AG04450 (cell line): ENCODE measurements at places on chromosomes 16 and 17.
A peak's percentile ranks its signal among the peaks of the same experiment; 100 is the strongest.

DNA sequence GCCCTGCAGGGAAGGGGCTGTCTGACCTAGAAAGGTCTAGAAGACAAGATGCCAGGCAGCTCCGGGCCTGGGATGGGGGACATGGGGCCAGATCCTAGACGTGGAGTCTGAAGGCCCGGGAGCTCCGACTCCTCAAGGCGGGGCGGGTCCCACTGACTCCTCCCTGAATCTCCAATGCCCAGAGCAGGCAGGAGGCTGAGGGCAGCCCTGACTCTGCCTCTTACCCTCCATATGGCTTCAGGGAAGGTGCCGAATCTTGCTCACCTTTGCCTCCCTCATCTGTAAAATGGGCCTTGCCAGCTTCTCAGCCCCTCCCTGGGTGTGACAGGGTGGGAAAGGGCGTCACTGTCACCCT, 14.8 kb downstream of the VASN start:
- no peak for DNase-seq

- DNase-seq, result no peak
Measured at GRCh38 chr16:88306411-88306810, 76.3 kb upstream of the ZNF469 start.

GRCh38 chr17:33385133-33385532, 92.0 kb upstream of the ASIC2 start:
- DNase-seq, result no peak

DNA sequence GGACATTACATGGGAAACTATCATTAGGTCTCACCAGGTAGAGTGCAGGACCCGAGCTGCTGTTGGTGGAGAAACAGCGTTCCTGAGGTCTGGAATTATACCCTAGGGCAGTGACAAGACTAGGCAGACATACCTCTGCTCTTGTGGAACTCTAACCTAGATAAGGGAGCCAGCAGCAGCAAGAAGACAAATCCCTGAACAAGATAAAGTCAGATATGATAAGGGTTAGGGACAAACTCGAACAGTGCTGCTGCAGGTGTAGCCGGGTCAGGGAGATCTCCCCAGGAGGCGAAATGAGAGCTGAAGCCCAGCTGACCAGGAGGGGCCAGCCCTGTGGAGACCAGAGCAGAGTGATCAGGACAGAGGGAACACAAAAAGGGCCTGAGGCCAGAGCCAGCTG, 34.7 kb downstream of the ARSG start:
- no peak for DNase-seq

- DNase-seq, result no peak
Measured at GRCh38 chr16:57446531-57447185, 527 bp downstream of the CIAPIN1 start.

- no peak for DNase-seq
Measured at GRCh38 chr16:29009050-29009837, 24.4 kb downstream of the LAT start.

- DNase-seq, result no peak
Measured at GRCh38 chr17:8896087-8896486, 28.6 kb upstream of the PIK3R6 start.

DNA sequence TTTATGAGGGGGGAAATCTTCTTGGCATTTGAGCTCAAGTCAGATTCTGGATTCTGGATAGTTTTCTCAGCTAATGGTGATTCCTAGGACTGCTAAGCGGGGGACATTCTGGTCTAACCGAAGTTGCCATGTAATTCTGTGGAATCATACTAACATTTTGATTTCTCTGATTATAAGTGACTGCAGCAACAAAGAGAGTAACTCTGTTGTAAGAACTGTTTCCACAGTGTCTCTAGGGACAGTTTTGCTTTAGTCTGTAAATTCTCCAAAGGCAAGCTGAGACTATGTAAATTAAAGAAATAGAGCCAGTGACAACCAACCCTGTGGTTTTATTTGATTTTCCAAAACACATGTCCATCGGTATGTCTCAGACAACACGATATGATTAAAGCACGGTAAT, 286.2 kb downstream of the IRX3 start:
- DNase-seq, result no peak

GRCh38 chr17:66416207-66416940, 114.0 kb downstream of the PRKCA start:
- no peak for DNase-seq

DNA sequence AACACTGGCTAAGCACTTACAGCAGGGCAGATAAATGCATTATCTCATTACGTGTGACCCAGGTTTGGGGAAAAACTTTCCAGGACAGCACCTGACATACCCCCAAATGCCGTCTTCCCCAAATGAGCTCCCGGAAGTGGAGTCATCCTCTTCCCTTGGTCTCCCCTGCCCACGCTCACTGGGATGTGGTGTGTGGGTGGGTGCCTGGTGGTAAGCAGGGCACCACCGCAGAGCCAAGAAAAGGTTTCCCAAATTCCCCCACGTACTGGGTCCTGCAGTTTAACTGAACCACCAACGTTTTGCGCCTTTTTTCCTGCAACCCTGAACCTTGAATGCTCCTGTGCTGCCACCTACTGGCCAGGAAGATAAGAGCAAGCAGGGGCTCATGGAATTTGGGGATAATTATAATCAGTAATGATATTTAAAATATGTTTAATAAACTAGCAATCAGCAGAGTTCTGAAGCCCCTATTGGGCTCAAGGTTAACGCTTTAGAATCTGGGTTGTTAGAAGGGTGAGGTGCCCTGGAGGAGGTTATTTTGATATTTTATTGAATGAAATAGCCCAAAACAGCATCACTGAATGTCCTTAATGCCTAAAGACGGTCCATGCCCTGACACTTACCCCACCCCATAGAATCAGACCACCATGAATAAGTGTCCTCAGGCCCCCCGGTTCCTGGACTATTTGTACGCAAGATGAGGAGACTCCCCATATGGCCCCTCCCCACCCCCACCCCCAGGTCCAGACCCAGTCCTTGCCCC, 8.0 kb downstream of the SPPL2C start:
- peak; percentile 23 for DNase-seq

DNA sequence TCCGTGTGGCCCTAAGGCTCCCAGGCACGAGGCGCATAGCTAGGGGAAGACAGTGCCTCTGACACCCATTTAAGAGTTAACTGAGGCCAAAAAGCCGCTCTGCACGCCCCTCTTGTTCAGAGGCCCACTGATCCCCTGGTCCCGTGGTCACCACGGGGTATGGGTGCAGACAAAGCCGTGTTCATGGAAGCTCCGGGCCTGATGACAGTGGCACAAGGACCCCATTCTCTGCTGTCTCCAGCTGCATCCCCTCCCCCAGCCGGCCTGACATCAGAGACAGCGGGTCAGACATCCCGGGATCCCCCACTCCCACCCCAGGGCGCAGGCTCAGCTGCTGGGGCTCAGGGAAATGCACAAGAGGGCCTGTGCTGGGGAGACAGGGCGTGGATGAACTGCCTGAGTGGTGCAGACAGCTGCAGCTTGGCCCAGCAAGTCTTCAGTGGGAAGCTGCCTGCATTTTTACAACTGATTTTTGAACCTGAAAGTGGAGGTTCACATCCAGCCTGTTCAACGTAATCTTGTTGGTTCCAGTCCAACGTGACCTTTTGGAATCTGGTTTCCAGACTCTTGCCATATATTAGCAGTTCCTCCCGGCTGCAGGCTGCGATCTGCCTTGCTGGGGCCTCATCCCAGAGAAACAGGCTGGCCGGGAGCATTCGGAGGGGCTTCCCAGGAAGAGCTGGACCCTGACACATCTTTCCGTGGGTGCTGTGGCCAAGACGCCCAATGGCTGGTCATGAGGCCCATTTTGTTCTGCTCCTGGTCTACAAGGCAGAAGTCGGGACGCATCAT, 9.7 kb upstream of the BAHCC1 start:
- no peak for DNase-seq

DNA sequence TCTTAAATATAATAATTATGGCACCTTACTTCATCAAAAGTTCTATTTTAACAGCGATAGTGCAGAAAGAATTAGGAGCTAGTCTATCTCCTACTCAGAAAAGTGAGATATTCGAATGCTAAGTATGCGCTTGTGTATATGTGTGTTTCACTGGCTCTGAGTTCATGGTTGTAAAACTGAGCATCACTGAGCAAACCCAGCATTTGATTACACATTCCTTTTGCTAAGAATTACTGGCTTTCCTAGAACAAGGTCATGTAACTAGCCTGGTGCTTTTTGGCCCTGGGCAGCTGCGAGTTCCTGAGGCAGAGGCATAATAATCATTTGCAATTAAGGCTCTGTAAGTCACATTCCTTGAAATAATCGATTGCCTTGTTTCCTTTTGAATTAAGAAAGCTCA, 157.2 kb downstream of the SNX29 start:
- no peak for DNase-seq

DNA sequence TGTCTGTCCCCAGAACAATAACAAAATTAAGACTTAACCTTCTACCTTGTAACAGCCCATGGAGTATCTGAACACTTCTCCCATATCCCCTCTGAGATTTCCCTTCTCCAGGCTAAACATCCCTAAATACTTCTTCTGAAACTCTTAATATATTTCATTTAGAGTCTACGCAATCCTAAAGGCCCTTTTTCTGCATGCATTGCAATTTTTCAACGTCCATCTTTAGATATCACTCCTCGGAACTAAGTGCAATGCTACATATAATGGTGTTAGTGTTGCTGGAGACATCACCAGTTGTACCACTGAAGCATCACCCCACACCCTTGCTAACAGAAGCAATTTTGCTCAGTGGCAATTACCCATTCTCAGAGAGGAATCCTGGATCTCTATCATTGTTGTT, 13.2 kb downstream of the GRIN2A start:
- DNase-seq, result no peak

DNA sequence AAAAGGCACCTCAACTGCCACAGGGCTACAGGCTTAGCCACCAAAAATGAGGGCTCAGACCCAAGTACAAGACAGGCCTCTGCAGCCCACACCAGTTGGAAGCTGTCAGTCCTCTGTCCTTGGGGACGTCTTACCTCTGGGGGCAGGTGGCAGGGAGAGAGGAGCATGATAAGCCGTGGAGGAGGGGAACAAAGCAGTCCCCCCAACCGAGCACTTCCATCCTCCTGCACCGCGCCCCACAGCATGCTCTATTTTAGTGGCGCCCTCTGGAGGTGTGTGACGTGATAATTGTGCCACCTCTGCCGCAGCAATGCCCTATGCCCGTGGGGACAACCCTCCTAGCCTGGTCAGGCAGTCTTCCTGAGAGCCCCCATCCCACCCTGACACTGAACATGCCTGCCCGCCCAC, 13.6 kb downstream of the G6PC3 start:
- no peak for DNase-seq

DNA sequence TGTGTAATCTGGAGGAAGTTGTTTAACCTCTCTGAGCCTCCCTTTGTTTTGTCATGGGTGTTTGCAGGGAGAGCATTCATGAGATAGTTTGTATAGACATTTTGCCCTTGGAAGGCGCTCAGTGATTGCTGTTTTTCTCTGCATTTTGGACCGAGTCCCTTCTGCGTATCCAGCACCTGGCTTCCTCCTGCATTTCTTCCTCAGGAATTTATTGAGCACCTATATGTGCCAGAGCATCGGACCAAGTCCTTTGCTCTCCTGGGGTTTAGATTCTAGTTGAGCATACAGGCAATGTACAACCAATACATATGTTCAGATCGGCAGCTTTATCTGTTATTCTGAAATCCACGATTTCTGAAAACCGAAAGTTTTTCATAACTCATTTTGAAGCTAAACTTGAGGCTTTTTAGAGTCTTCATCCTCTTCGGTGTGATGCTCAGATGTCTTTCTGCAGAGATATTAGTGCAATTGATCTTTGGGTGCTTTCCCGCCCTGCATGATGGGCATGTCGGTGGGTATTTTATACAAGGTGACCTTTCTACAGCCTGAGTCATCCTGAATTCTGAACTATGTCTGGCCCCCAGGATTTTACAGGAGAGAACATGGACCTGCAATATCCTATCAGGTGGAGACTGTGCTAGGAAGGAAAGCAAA, 4.1 kb downstream of the IL4R start:
- DNase-seq, result no peak

- DNase-seq, result no peak
Measured at GRCh38 chr16:1561266-1561665, 27.8 kb downstream of the TMEM204 start.

DNA sequence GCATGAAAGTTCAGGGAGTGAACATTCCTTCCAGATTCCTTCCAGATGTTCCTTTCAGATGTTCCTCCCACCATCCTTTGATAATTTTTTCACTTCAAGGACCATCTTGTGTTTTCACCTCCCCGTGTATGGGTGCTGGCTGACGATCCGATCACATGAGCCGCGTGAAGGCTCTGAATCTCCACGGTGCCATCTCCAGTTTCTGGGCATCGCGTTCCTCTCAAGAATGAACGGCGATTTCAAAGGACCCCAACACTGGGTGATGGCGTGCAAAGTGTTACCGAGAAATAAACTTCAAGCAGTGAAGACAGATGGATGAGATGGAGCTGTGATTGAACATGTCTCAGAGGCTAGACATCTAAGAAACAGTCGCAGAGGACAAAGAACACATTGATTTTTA, 245.3 kb downstream of the GSG1L start:
- no peak for DNase-seq
